ENCODE measurements at places on chromosomes 6 and 20.

- DNase-seq: no peak
These were observed 10.9 kb upstream of the TMEM14B start for GRCh38 chr6:10736731-10737130.

GRCh38 chr6:16766043-16766536 lies 4.8 kb upstream of the ATXN1 start:
- peak; percentile 51 for DNase-seq

- DNase-seq: no peak
These were observed 2.8 kb downstream of the FAM8A1 start for GRCh38 chr6:17602888-17603287.

DNA sequence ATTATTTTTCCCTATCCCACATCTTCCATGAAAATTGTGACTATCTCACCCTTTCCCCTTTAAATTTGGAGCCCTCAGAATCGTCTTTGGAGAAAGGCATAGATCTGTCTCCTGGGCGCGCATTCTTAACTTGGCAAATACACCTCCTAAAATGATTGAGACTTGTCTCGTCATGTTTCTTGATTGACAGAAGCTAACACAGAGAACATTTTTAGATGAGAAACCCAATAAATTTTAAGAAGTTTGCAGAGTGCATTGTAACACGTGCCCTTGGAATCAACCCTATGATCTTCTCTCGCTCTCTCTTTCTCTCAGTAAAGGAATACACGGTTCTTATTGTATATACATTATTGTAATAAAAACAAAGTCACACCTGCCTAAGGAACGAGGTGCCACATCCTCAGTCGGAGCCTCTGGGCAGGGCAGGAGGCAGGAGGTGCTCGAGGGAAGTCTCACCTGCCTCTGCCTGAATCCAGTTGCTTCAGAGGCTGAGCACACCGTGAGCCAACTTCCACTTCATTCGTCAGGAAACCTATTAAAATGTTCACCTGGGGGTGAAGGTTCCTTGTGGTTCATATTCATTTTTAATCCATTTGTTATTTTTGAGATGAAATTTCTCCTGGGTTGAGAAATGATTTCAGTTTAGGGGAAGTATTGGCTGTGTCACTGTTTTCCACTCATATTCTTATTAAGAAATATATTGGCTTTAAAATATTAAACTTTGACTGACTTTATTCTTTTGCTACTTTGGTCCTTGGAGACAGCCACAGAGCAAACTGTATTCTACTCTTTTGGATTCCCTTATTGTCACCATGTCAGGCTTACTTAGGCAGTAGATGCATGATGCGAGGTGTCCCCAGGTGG lies 90.5 kb upstream of the THBS2 start:
- no peak for DNase-seq

- DNase-seq: no peak
These were observed 147.7 kb downstream of the BTBD9 start for GRCh38 chr6:38492031-38492430.

- no peak for DNase-seq
These were observed 23.8 kb downstream of the FKBP5 start for GRCh38 chr6:35664945-35665344.

- DNase-seq: no peak
These were observed 9.6 kb downstream of the TTPAL start for GRCh38 chr20:44485078-44485829.

DNA sequence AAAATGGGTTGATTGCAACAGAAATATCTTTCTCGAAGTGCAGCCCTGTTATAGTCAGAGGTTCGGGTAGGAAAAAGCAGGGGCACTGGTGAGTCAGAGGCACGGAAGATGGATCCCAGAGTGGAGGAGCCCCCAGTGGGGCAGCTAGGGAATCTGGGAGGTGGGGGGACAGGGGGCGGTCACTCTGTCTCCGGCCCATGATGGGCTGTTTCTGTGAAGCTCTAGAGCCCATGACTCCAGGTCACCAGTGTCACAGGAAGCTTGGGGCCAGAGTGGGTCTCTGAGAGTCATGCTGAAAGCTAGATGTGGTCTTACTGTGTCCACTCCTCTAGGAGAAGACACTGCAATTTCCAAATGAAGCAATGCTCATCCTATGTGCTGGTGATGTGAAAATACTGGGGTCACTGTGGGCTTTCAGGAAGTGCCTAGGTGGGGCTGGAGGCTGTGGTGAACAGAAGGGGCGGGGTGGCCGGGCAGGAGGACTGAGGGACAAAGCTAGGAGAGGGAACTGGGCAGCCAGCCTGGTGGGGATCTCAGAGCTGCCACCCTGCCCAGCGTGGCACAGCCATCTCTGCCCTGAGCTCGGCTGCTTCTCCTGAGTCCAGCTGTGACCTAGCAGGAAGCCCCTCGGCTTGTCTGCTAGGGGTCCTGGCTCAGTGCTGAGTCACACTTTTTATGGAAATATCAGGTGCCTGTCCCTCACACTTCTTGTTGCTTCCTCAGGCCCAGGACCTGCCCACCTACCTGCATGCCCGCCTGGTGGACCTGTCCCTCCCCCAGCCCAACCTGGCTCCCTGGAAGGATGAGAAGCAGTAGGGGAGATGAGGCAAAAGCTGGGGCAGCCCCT lies 54.2 kb downstream of the IRF4 start:
- DNase-seq: no peak

GRCh38 chr6:25088513-25088912 lies 152.8 kb upstream of the RIPOR2 start:
- DNase-seq: no peak

DNA sequence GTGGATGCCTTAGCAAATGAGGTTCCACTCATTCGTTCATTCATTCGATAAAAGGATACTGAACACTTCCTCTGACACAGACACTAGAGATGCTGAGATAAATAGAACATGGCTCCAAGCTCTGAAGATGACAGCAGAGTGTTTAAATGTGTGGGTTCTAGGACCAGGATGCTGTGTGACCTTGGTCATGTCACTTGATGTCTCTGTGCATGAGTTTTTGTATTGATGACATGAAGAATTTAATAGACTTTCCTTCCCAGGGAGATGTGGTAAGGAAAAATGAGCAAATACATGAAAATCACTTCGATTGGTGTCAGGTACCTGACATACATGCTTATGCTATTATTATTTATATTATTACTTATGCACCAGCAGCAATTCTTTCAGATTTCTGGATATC lies 34.3 kb upstream of the CD83 start:
- no peak for DNase-seq

GRCh38 chr6:154594496-154595198 lies 84.2 kb upstream of the CNKSR3 start:
- no peak for DNase-seq

GRCh38 chr20:14498772-14499171 lies 161.4 kb upstream of the FLRT3 start:
- no peak for DNase-seq

GRCh38 chr6:90045535-90045934 lies 151.3 kb downstream of the GJA10 start:
- DNase-seq: no peak
